NCI-H1417 treated with DMSO at 0.1 percent for 48 hours (cell line): ENCODE measurements at places on chromosomes 16 and 17.

DNA sequence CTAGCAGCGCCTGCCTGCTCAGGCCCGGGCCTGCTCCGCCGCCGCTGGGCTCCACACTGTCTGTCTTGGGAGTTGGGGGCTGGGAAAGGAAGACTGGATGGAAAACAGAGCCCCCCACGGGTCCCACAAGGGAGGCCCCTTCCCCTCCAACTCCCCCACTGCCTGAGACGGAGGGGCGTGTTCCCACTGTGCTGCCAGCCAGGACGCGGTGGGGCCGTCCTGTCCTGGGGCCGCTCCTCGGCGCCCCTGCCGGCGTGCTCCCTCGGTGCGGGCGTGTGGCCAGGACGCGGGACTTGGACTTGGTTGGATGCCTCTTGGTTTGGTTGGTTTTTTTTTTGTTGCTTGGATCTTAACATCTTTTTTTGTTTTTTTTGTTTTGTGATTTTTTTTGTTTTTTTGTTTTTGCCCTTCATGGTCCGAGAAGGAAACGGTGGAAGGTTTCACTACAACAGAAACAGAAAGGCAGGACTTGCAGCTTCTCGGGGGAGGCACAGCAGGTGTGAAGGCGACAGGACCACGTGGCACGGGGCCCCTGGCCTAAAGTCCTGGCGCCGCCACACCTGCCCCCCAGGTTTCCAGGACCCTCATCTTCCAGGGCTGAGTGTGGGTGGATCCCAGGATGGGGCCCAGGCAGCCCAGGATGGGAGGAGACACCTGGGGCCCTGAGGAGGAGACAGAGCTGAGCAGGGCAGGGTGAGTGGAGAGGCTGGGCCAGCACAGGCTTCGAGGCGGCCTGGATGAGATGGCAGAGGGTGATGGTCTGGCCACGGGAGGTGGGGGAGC lies 16.0 kb downstream of the ENGASE start:
- DNase-seq = no peak

- DNase-seq = no peak
Observed at GRCh38 chr16:10992797-10993196, 48.4 kb downstream of the CLEC16A start.

DNA sequence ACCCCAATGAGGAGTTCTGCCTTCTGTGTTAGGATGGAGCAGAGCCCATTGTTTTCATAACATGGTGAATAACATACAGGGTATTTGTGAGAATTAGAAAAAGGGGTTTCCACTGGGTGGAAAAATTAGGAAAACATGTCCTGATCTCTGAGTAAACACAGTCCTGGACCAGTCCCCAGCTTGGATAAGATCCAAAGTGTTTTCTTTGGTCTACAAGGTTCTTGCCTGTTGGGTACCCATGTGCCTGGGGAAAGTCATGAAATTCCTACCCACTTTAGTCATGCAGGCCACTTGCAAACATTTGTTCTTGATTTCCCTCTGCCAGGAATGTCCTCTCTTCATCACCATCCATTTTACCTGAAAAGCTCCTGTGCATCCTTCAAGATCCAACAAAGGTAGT lies 164.8 kb upstream of the DYNLRB2 start:
- no peak for DNase-seq

GRCh38 chr17:35879773-35880654 lies at the start of gene CCL5:
TSS of gene CCL5 (minus strand) at chr17:35880360.
- no peak for DNase-seq

DNA sequence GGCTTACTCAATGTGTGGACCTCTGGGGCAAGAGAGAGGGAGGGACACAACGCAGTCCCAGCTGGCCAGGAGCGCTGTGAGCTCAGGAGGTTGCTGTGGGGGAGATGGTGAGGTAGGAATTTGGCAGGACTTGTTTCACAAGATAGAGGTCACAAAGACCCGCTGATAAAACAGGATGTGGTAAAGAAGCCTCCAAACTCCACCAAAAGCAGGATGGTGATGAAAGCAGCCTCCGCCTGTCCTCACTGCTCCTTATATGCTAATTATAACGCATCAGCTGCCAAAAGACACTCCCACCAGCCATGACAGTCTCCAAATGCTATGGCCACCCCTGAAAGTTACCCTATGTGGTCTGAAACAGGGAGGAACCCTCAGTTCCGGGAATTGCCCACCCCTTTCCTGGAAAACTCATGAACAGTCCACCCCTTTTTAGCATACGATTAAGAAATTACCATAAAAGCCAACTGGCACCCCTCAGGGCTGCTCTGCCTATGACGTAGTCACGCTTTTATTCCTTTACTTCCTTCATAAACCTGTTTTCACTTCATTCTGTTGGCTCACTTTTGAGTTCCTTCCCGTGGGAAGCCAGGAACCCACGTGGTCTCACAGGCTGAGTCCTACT lies 5.3 kb upstream of the EIF4A3 start:
- DNase-seq = no peak

DNA sequence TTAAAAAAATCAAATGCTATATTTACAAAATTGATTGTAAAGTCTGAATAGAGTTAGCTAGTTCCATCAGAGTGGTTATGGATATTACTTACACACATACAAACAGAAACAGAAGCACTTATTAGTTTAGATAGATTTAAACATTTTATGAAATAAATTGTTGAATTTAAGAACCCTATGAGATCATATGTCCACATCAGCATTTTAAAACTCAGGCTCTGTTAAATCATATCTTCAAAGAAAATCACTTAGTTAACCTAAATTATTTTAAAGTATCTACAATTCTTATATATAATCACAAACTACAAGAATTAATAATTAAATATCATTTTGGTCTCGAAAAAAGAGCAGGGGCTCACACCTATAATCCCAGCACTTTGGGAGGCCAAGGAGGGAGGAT lies 42.5 kb downstream of the HELZ start:
- no peak for DNase-seq

DNA sequence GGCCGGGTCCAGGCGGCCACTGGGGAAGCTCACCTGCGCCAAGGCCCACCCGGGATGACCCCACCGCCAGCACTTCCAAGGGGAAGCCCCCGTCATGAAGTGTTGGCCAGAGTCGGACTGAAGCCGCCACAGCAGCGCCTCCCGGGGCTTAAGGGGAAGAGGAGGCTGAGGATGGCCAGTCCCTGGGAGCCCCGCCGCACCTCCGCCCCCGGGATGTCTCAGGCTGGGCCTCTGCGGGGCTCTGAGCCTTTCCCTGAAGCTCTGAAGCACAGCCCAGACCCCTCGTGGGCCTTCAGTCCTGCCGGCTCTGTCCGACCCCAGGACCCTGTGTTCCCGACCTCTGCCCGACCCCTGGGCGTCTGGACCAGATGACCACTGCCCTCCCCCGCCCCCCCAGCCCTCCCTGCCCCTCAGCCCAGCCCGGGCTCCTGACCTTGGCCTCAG lies 42.8 kb upstream of the ACSF3 start:
- no peak for DNase-seq

- no peak for DNase-seq
Observed at GRCh38 chr17:48048384-48049126, 396 bp downstream of the NFE2L1 start.

DNA sequence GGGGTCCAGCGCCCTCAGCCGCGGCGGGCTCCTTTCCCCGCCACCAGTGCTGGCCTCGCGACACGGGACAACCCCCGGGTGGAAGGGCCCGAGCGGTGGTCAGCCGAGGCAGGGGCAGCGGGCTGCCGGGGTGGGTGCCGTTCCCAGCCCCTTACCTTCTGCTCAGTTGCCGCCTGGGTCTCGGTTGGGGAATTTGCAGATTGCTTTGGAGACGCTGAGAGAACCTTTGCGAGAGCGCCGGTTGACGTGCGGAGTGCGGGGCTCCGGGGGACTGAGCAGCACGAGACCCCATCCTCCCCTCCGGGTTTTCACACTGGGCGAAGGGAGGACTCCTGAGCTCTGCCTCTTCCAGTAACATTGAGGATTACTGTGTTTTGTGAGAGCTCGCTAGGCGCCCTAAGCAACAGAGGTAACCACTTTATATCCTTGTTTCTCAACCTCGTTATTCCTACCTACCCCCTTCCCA lies 381 bp downstream of the CTNS start:
- DNase-seq = no peak

DNA sequence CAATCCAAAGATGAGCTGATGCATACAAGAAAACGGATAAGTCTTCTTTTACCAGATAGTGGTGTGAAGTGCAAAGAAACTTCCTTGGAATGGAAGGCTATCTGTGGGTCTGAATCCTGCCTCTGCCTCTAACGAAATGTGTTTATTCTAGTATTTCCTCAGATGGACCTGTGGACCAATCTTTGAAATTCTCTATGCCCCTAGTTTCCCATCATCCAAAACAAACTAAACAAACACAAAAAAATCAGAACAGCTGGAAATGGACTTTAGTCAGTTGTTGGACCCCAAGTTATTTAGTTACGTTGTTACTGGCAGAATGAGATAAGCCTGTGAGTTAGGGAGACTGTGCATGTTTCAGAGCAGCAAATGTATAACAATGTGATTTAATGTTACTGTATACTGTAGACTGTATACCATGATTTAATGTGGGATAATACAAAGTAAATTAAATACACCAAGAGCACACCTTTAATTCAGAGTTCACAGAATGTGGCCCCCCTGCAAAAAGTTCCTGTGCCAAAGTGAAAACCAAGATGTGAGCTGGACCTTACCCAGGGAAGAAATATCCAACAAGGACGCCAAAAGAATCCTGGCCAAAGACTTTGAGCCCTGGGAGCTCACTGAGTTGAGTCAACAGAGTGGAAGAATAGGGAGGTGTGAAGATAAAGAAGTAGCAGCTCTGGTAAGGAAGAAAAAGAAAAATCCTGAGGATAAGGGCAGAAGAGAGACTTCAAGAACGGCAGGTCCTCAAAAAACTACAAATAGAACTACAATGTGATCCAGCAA lies 255.2 kb downstream of the CNTNAP4 start:
- DNase-seq = no peak

GRCh38 chr17:77822302-77823030 lies 136.0 kb upstream of the TNRC6C start:
- no peak for DNase-seq

- no peak for DNase-seq
Observed at GRCh38 chr17:74744349-74744713, 4.1 kb upstream of the NHERF1 start.

DNA sequence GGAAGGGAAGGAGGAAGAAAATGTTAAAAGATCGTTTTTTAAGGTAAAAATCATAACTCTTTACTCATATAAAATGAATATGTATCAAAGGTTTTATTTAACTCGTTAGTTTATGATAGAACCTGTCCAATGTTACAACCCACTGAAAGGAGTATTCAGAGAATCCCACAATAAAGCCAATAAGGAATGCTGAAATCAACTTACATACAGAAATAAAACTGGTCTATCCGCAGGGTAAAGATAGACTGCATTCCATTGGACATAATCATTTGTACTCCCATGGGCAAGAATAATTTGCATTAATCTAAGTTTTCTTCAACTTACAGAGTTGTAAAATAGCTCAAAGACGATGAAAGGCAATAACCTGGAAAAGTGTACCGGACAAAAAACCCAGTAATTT lies 17.9 kb upstream of the BEAN1 start:
- DNase-seq = no peak

DNA sequence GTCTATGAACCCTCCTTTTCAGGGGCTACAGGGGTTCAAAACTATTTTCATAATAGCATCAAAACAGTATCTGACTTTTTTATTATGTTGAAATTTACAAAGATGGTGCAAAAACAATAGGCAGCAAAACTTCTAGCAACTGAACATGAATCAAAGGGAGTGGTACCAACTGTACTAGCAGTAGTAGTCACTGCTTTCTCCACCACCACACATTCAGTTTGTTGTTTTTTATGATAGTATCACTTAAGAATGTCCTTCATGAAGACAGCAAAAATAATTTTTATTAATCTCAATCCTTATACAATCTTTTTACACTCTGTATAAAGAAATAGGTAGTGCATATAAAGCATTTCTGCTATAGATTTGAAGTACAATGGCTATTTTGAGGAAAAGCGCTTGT lies 47.6 kb downstream of the MED13 start:
- DNase-seq = no peak

- DNase-seq = no peak
Observed at GRCh38 chr17:50182783-50183420, 17.1 kb downstream of the SGCA start.
